ENCODE measurements at places on chromosomes 6 and 20. TPM values are rescaled to one million over a fixed set of nuclear protein-coding genes. Genes with fewer than 3 reads are reported as not detected.
A peak's percentile ranks its signal among the peaks of the same experiment; 100 is the strongest.

GRCh38 chr6:164836486-164836885, 472.9 kb downstream of the C6orf118 start:
- H3K27ac ChIP-seq: no peak overlapping the region
- DNase-seq: no peak
- H3K36me3 ChIP-seq: no peaks in the 10 kb centered on the region
- no peak overlapping the region for H3K4me3 ChIP-seq
- H3K4me1 ChIP-seq: no peaks in the 10 kb centered on the region

DNA sequence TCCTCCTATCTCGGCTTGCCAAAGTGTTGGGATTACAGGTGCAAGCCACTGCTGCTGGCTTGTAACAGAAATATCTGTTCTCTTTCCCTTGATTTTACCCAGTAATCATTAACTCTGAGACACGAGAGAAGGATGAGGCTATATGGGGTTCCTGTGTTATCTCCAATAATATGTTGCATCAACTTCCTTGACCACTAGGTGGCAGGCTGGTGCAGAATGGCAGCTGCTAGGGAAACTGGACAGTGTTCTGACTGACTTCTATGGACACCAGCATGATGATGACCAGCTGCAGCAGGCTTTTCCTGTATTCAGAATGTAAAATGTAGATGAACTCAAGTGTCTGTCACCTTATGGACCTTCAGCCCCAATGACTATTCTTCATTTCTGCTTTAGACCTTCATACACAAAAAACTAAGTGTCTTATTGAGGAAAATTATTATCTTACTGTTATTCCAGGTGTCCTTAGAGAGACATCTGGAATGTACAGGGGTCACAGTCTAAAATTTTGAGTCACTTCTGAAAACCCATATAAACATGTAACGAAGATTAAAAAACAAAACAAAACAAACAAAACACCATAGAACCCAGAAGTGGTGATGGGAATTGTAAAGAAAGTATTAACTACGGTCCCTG, 20.4 kb upstream of the CD109 start:
- no peaks in the 10 kb centered on the region for H3K36me3 ChIP-seq
- DNase-seq: peak; percentile 55
- no peaks in the 10 kb centered on the region for H3K4me1 ChIP-seq
- no peak overlapping the region for H3K27ac ChIP-seq

- H3K36me3 ChIP-seq: peaks cover 56% of the 10 kb centered on the region
- no peaks in the 10 kb centered on the region for H3K27me3 ChIP-seq
- DNase-seq: no peak
Measured at GRCh38 chr6:32857156-32857891, 3.3 kb downstream of the PSMB9 start.

GRCh38 chr6:146990284-146990683, 213.9 kb upstream of the STXBP5 start:
- no peaks in the 10 kb centered on the region for H3K36me3 ChIP-seq
- no peaks in the 10 kb centered on the region for H3K27me3 ChIP-seq
- no peak for DNase-seq
- no peaks in the 10 kb centered on the region for H3K4me1 ChIP-seq
- no peak overlapping the region for H3K4me3 ChIP-seq
- H3K27ac ChIP-seq: no peak overlapping the region

DNA sequence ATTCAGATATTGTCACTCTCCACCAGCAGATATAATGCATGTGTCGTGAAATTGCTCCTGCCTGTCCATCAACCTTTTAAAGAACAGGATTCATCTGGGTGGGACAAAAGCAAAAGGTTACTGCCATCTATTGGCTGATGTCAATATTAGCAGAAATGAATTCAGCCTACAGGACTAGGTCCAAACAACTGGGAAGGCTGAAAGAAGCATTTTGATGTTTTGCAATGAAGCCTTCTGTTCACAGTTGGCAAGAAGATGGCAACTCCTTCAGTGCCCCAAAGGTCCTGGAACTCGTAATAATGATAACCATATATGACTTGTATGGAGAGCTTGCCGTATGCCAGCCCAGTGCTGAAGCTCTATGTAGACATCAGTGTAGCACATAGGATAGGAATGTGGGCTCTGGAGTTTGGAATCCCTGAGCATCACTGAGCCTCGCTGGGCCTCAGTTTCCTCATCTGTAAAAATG, 7.5 kb downstream of the BCAS1 start:
- DNase-seq: no peak
- H3K4me3 ChIP-seq: no peak overlapping the region
- H3K27ac ChIP-seq: no peak overlapping the region
- H3K27me3 ChIP-seq: no peaks in the 10 kb centered on the region

DNA sequence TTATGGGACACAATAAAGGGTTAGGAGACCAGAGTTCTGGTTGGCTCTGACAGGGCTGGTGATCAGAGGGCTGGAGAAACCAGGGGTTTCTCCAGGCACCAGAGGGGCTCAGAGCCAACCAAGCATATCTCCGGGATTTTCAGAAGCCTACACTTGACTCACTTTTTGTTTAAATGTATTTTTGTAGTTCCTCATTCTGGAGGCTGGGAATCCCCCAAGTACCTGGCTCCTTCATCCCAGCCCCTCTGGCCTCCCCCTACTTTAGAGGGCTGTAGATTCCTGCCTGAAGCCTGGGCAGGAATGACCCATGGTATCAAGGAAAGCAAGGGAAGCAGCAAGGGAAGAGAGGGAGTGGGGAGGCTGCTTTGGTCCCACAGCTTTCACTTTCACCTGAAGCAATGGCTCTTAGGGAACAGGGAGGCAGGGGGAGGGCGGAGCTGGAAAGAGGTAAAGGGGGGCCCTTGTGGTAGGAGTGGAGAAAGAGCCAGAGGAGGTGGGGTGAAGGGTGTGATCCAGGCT, 973 bp downstream of the CD40 start:
- peaks cover 17% of the 10 kb centered on the region for H3K27me3 ChIP-seq
- no peak overlapping the region for H3K27ac ChIP-seq
- DNase-seq: no peak
- peaks cover 11% of the 10 kb centered on the region for H3K4me1 ChIP-seq

- DNase-seq: no peak
- H3K36me3 ChIP-seq: peaks cover 18% of the 10 kb centered on the region
- H3K4me3 ChIP-seq: no peak overlapping the region
- H3K27me3 ChIP-seq: no peaks in the 10 kb centered on the region
Measured at GRCh38 chr6:30341728-30342127, 3.2 kb upstream of the RPP21 start.

GRCh38 chr6:42200035-42200434, 5.3 kb upstream of the GUCA1B start:
- no peak overlapping the region for H3K27ac ChIP-seq
- peaks cover 2% of the 10 kb centered on the region for H3K4me1 ChIP-seq
- H3K36me3 ChIP-seq: peaks cover 19% of the 10 kb centered on the region
- no peaks in the 10 kb centered on the region for H3K27me3 ChIP-seq
- DNase-seq: no peak
- no peak overlapping the region for H3K4me3 ChIP-seq

DNA sequence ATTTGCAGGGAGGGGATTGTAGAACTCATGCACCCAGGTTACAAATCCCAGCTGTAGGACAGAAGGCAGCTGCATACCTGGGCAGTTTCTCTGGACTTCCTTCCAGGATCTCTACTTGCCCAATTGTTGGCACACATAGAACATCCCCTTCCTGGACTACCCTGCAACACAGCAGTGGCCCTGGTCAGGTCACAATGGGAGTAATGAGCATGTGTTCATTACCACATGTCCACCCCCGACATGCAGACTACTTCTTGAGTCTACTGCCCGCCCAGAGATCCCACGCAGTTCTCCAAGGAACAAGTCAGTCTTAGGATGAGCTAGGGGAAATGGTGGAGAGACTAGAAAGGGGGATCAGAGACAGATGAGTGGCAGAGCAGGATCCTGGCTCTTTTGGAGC, 5.1 kb downstream of the PEX6 start:
- H3K36me3 ChIP-seq: peaks cover 17% of the 10 kb centered on the region
- peaks cover 17% of the 10 kb centered on the region for H3K4me1 ChIP-seq
- no peak overlapping the region for H3K4me3 ChIP-seq
- no peaks in the 10 kb centered on the region for H3K27me3 ChIP-seq
- H3K27ac ChIP-seq: no peak overlapping the region
- no peak for DNase-seq

DNA sequence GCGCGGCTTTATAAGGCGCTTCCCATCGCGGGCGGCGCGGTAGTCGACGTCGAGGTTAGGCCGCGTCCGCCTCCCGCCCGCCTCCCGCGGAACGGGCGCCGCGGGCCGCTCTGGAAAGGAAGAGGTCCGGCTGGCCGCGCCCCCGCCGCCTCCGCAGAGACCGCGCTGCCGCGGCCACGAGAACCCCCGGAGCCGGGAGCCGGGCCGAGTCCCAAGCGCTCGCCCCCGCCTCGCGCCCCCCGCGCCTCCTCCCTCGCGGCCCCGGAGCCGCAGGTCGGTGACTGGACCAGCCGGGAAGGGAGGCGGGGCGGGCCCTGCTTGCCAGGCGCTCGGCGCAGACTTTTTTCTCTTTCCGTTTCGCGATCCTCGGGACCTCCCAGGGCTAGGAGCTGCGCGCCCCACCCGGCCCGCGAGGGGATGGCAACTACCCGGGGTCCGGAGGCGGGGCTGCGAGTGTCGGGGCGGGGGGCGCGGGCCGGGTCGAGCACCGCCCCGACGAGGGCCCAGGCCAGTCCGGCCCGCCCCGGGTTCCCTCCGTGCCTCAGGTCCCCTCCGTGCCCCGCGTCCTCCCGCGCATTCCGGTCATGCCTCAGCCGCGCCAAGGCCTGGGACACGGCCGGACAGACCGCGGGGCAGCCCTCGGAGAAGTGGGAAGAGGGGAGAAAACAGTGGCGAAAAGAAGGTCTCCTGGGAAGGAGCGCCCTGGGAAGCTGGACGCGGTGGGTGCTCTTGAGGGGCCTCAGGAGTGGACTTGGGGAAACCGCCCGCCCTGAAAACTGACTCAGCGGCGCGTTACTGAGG, 417 bp upstream of the PXDC1 start:
- H3K27ac ChIP-seq: no peak overlapping the region
- peak; percentile 71 for DNase-seq
- H3K4me3 ChIP-seq: peak overlapping the region; percentile 22
- no peaks in the 10 kb centered on the region for H3K4me1 ChIP-seq
- H3K27me3 ChIP-seq: peaks cover 48% of the 10 kb centered on the region
- no peaks in the 10 kb centered on the region for H3K36me3 ChIP-seq

DNA sequence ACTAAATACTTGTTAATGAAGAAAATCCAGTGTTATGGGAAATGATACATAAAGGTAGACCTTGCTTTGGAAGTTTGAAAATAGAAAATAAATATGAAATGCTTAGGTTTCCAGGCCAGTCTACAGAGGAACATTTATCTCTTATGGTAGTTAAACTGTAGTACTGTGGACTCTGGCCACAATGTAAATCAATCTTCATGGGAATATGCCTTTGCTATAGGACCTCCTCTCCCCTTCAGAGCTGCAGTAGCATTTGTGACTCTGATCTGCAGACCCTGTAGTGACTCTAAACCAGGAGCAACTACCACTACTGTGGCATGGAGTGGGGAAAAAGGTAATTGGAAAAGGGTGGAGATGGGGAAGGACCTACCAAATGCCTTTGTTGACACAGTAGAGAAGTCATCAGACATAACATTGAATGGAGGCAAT, 4.5 kb downstream of the HSPA1A start:
- peak overlapping the region; percentile 62 for H3K27ac ChIP-seq
- no peaks in the 10 kb centered on the region for H3K27me3 ChIP-seq
- H3K4me1 ChIP-seq: peaks cover 24% of the 10 kb centered on the region
- peak overlapping the region; percentile 18 for H3K4me3 ChIP-seq

- DNase-seq: no peak
- no peak overlapping the region for H3K4me3 ChIP-seq
- peaks cover 42% of the 10 kb centered on the region for H3K36me3 ChIP-seq
- H3K27ac ChIP-seq: no peak overlapping the region
- no peaks in the 10 kb centered on the region for H3K27me3 ChIP-seq
Measured at GRCh38 chr6:130158056-130158455, 64.7 kb downstream of the SAMD3 start.

- peak overlapping the region; percentile 83 for H3K27ac ChIP-seq
- H3K4me1 ChIP-seq: peaks cover 50% of the 10 kb centered on the region
- DNase-seq: no peak
- peak overlapping the region; percentile 25 for H3K4me3 ChIP-seq
- peaks cover 24% of the 10 kb centered on the region for H3K36me3 ChIP-seq
Measured at GRCh38 chr6:127998985-127999384, 98.1 kb upstream of the THEMIS start.

DNA sequence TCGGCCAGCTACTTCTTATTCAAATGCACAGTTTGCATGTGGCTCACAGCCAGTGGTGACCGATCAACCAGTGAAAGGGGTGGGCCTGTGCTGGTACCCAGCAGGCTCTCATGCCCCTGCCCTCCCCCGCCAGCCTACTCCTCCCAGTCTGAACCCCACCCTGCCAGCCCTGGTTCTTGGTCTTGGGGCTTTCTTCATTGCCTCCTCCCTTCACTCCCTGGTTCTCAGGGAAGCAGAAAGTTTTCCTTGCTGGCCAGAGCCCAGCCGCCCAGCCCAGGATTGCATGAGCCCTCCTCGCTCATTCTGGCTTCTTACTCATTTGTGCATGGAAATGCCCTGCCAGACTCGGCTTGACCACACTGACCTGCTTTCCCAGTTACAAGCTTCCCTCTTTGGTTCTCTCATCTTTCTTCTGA, 40.8 kb downstream of the KCNK17 start:
- no peak overlapping the region for H3K27ac ChIP-seq
- H3K27me3 ChIP-seq: peaks cover 12% of the 10 kb centered on the region
- DNase-seq: no peak
- no peaks in the 10 kb centered on the region for H3K36me3 ChIP-seq

- H3K36me3 ChIP-seq: peaks cover 1% of the 10 kb centered on the region
- peak overlapping the region; percentile 88 for H3K27ac ChIP-seq
- peak overlapping the region; percentile 93 for H3K4me3 ChIP-seq
- peaks cover 16% of the 10 kb centered on the region for H3K4me1 ChIP-seq
Measured at GRCh38 chr6:70412252-70413113, 825 bp upstream of the FAM135A start.

Gene OVOL2
- total RNA-seq: not detected

Gene ELOVL2
- total RNA-seq: not detected

Gene NUS1
- total RNA-seq: 25.1 TPM

Gene AGPAT1
- 40.8 TPM for total RNA-seq

Gene SNAP91
- not detected for total RNA-seq

Gene HEY2
- 0.11 TPM for total RNA-seq

Gene HTR1B
- total RNA-seq: not detected

Gene NKAIN2
- not detected for total RNA-seq

All from activated naive CD8-positive, alpha-beta T cell treated with anti-CD3 and anti-CD28 coated beads, Interleukin-2, amount 10 ng/mL, durations not matched to agents 7 days and 5 days (primary cell).